SK-N-SH treated with all-trans-retinoic acid at 6 μM for 48 hours (cell line): ENCODE measurements at places on chromosomes 4 and X.

DNA sequence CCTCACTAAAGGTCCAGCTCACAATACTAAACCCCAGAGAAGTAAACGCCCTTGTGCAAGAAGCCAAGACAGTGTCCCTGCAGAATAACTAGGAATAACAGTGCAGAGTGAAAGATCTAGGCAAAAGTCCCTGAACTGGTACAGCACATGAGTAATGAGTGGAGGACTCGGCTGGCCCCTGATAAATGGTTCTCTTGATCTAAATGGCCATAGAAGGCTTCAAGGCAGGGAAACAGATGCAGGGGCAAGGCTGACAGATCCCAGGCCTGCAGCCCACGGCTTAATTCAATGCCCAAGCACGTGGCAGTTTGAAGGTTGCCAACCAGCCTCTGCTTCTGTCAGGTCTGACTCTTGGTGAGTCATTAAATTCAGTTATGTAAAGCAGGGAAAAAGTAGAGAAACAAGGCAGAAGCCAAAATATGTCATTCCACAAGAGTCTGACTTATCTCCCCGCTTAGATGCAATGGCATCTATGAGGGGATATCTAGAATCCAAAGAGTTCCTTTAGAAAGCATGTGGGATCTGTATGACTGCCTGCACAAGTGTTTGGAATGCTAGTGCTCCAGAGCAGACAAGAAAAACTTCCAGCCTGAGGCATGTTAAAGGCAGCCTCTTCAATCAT is 121.3 kb downstream of the PRDM5 start:
- ATAC-seq: peak; percentile 98

- ATAC-seq: no peak
Observed at GRCh38 chr4:26647523-26648224, 63.8 kb downstream of the TBC1D19 start.

- ATAC-seq: no peak
Observed at GRCh38 chr4:172543249-172543648, 625.4 kb upstream of the GALNT7 start.

DNA sequence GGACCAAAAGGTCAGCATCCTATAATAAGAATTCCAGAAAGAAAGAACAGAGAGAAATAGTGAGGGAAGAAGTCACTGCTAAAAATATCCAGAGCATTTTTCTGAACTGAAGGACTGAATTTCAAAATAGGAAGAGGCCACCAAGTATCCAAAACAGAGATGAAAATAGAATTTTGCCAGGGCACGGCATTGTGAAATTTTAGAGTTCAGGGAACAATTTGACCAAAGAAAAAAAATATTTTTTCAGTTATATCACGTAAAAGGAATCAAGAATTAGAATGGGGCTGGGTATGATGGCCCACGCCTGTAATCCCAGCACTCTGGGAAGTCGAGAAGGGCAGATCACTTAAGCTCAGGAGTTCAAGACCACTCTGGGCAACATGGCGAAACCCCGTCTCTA is 65.4 kb downstream of the FGFBP1 start:
- ATAC-seq: no peak

DNA sequence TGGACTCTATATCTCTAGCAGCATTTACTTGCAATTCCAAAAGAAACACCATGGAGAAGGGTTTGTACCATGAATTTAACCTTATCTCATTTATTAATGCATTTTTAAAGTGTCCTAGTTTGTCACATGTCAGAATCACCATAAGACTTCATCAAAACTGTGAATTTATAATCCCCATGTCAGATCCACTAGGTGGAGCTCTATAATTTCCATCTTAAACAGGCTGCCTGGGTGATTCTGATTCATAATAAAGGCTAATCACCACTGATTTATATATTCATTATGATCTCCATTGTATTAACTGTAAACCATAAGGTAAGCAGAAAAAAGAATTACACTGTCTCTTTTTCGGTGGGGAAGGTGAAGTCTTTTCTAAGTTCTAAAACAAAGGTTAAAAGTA is 4.0 kb downstream of the TCEAL2 start:
- no peak for ATAC-seq

- peak; percentile 65 for ATAC-seq
Observed at GRCh38 chr4:146333187-146333894, 119.0 kb downstream of the REELD1 start.

DNA sequence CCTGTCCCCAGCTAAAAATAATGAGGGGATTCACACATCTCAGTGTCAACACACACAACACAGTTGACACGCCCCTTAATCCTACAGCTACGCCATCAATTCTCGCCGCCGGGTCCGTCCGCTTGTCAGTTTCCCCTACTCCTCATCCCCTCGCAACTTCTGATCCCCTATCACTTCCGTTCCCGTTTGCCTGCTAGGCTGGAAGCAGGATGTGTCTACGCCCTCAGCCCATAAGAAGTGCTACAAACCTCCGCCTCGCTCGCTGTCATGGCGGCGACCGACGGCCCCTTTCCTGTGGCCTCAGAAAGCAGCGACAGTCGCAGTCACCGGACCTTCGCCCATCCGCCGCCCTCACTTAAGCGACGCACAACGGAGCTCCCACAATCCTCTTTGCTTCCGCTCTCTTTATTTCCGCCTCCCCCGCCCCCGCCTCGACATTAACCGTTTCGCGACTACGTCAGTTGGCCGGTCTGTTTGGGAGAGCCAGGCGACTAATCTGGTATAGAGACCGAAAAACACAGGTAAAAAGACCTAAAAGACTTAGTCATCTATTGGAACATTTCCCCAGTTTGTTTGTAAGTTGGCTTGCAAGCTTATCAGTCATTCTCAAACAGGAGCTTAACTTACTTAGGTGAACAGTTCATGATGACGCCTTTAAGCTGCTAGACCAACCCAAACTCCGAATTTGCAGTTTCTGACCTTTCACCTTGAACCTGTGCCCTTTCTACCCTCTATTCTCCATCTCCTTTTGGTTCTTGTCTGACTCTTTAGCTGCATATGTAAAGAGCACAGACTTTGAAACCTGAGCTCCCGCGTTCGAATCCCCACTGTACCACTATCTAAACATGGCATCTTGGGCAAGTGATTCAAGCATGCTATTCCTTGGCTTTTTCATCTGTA is at the start of gene SLC25A53:
Gene SLC25A53 (minus strand): TSS at position 380 of the 900 bp plus-strand sequence. CDS start 51,752 bp downstream, outside the sequence.
- ATAC-seq: peak; percentile 97

DNA sequence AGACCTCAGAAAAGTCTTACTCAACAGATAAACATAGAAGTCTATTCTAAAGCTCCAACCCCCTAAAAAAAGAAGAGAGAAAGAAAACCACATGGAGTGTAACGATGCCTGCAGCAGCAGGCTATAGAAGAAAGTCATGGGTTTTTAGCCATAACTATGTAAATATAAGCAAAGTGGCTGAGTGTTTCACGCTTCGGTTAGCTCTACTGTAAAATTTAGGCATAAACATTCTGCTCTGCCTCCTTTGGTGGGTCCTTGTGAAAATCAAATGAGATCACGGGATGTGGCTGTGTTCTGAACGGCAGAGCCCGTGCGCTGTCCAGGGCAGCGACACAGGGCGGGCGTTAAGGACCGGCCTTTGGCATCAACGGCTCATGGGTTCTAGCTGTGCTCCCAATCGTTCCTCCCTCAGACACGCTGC is 78.4 kb downstream of the IRF2 start:
- no peak for ATAC-seq

- ATAC-seq: no peak
Observed at GRCh38 chr4:71453531-71453930, 114.7 kb downstream of the SLC4A4 start.

- ATAC-seq: no peak
Observed at GRCh38 chrX:66023385-66024091, 16.3 kb downstream of the VSIG4 start.

DNA sequence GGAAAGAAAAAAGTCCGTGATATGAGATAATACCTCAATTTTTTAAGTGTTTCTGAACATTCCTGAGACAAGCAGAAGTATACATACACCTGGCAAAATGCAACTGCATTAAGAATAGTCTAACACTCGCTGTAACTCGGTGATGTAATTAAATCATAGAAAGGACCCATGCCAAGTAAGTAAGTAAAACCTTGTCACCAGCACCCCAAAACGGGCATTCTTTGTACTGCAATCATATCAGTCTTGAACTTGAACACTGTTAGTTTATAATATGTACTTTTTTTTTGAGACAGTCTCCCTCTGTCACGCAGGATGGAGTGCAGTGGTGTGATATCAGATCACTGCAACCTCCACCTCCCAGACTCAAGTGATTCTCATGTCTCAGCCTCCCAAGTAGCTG is 47.4 kb downstream of the SMIM14 start:
- ATAC-seq: peak; percentile 61

DNA sequence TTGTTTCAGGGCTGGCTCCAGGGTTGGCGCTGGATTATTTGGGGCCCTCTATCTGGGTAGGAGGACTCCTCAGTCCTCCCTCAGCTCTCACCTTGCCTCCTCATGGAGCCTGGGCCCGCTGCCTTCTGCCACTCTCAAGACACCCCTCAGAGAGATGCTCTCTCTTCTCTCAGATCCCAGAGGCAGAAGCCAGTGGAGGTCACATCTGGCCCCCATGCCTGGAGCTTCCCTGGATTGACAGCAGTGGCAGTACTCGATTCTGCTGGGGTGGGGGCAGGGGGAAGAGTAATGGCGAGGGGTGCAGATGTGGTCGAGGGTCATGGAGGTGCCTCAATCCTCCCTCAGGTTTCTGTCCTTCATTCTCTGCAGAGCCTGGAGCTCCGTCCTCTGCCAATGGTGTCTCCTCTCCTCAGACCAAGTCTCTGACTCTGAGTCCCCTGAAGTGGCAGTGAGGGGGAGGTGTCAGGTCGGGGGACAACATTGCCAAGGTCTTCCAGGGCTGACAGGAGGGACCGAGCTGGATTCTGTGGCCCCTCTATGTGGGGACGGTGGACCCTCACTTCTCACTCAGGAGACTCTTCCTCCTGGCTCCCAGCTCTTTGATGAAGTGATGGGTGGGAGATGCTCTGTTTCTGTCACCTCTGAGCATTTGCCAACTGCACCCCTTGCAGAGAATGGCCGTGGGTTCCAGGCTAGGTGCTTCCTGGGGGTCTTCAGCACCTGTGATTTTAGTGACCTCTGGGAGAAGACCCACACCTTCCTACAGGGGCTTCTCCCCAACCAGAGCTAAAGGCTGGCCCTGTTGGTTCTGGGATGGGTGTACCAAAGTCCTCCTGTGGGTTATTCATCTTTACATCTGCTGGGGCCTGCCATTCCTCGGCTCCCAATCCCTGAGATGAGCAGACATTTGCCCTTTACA is 10.9 kb upstream of the HSFX1 start:
- no peak for ATAC-seq

DNA sequence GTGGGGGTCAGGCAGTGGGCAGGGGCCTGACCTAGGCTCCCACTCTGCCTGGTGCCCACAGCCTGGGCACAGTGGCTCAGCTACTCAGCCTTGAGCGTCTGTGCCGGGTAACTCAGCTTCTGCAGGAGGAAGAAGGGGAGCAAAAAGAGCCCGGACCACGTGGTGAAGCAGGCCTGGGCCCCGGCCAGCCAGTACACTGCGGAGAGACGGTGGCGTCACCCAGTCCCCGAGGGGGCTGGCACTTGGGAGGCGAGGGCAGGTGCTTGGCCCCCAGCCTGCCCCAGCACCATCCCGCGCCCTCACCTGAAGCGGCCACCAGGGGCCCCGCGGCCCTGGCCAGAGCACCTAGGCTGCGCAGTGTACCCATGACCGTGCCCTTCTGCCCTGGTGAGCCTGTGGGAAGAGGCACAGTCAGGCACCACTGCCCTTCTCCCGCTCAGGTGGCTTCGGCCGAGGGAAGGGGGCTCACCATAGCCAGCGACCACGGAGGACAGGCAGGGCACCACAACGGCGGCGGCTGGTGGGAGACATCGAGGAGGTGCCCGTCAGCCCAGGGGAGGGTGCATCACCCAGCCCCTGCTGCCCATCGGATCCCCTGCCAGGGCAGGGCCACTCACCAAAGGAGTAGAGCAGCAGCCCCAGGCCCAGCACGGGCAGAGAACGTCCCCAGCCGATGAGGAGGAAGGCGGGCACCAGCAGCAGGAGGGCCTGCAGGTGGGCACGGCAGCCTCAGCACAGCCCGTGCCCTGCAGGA is 32.3 kb downstream of the NOP14 start:
- ATAC-seq: no peak
